Activated naive CD8-positive, alpha-beta T cell treated with anti-CD3 and anti-CD28 coated beads, Interleukin-2, amount 50 U/mL, for 24 hours (primary cell): ENCODE measurements at places on chromosomes 13 and 19.

GRCh38 chr13:45781553-45782326, 69.8 kb downstream of the SIAH3 start:
- DNase-seq, result no peak

GRCh38 chr13:81957121-81957520, 1616.2 kb upstream of the SPRY2 start:
- DNase-seq, result no peak

- no peak for DNase-seq
Measured at GRCh38 chr13:33144358-33144784, 128.1 kb downstream of the KL start.

DNA sequence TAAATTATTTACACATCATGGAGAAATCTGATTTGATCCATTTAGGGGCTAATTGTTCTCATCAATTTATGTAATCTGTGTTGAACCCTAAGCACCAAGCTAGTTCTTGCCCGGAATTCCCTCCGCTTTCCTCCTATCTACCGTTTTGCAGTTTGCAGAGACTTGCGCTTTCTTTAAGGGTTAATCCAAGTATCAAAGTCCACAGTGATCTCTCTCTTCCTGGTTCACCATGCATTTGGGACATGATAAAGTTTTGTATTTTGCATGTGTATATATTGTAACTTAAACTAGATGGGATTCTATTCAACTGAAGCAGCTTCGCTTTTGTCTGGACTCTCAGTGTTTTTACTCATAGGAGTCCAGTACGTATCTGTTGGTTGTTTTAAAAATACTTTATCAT, 13.8 kb upstream of the KLF5 start:
- no peak for DNase-seq

- DNase-seq, result no peak
Measured at GRCh38 chr19:10231612-10232228, 589 bp upstream of the S1PR2 start.

GRCh38 chr19:647566-648284, 8.0 kb downstream of the FGF22 start:
- DNase-seq, result no peak

- peak; percentile 72 for DNase-seq
Measured at GRCh38 chr13:40664350-40665125, 1.9 kb downstream of the FOXO1 start.

- DNase-seq, result no peak
Measured at GRCh38 chr13:74024856-74025255, 109.3 kb downstream of the KLF12 start.

- DNase-seq, result no peak
Measured at GRCh38 chr19:48292798-48293197, 22.9 kb downstream of the ZNF114 start.

- no peak for DNase-seq
Measured at GRCh38 chr19:47389150-47389556, 30.2 kb downstream of the MEIS3 start.

GRCh38 chr13:21328836-21329477, 130.1 kb downstream of the ZDHHC20 start:
- DNase-seq, result no peak

GRCh38 chr19:12867120-12868099, 13.8 kb downstream of the DNASE2 start:
- peak; percentile 80 for DNase-seq

DNA sequence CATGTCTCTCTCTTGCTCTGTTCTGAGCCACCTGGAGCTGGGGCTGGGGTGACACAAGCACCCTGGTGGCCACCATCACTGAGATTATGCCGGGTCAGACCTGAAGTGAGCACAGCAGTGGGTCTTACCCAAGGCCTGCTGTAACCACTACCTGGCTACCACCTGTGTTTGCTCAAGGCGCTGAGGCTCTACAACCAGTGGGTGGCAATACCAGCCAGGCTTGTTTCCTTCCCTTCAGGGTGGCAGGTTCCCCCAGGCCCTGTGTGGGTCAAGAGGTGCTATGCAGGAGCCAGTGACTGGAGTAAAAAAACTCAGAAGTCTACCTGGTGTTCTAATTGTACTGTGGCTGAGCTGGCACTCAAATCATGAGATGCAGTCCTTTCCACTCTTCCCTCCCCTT, 8.0 kb upstream of the ZNF443 start:
- DNase-seq, result no peak

- no peak for DNase-seq
Measured at GRCh38 chr13:30702006-30702405, 33.3 kb upstream of the ALOX5AP start.

- DNase-seq, result peak; percentile 2
Measured at GRCh38 chr13:94860981-94861407, 148.6 kb upstream of the SOX21 start.

GRCh38 chr13:109254274-109254673, 532.1 kb downstream of the IRS2 start:
- DNase-seq, result no peak

- peak; percentile 81 for DNase-seq
Measured at GRCh38 chr19:1864480-1865171, 1.2 kb upstream of the KLF16 start.
